CD4-positive, alpha-beta T cell treated with Interleukin-6 for 4 hours (primary cell): ENCODE measurements at places on chromosomes 6 and 20.

GRCh38 chr20:33680686-33681085 lies 5.5 kb downstream of the E2F1 start:
- no peak for DNase-seq

DNA sequence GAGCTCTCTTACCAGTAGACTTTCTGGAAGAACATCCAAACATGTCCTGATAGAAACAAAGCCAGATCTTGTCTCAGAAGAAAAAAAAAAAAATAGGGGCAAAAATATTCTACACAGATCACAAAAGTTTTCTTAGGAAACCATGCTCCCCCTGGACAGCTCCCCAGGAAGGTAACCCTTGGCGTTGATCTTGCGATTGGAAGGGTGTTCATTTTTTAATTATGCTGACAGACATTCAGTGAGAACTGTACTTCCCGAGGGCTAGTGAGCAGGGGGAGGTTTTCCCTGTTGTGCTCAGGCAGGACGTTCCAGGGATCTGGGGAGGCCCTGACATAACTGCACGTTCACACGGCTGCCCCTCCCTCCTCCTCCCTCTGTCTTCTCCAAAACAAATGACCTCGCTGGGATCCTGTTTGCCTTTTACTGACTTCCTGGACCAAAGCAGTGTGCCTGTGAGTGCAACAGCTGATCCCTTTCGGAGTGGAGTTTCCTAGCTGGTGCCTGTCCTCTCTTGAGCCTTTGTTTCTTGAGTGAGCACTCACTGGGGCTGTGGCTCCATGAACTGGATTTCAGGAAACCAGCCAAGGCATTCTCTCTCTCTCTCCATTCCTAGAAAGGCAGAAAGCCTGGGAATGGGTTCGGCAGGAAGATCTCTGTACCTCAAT lies 46.7 kb downstream of the MARCKS start:
- DNase-seq = no peak

DNA sequence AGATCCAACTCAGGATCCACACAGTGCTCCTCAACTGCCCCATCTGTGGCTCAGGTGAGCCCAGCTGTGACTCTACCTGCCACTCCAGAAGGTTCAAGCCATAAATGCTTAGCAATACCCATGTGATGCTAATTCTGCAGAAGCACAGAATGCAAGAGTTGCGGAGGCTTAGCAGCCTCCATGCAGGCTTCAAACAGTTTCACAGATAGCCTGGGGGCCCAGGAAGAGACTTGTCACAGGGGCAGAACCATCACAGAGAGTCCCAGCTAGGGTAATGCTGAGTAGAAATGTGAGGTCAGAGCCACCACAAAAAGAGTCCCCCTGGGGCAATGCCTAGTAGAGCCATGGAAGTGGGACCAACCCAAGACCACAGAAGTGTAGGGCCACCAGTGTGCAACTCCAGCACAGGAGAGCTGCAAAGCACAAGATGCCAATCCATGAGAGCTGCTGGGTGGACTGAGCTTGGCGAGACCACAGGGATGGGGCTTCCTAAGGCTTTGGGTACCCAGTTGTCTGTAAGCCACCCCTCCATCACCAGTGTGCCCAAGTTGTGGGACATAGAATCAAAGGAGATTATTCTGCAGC lies 283.9 kb downstream of the UBE3D start:
- no peak for DNase-seq

DNA sequence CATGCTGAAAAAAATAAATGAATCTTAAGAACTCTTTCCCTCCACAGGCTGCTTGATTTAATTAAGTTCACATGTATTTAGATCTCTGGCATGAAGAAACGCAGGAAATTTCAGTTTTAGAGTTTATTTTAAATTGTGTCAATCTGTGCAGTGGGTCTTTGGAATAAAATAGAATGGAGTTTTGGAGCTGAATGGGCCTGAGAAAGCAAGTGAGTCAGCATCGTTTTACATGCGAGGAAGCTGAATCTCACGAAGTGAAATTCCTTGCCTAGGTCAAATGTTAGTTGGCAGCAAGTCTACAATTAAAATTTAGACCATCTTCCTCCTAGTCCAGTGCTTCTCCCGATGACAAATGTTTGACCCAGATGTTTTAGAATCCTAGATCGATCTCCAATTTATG lies 22.4 kb downstream of the MAP7 start:
- no peak for DNase-seq

GRCh38 chr6:105326833-105327770 lies 75.8 kb downstream of the PREP start:
- no peak for DNase-seq

DNA sequence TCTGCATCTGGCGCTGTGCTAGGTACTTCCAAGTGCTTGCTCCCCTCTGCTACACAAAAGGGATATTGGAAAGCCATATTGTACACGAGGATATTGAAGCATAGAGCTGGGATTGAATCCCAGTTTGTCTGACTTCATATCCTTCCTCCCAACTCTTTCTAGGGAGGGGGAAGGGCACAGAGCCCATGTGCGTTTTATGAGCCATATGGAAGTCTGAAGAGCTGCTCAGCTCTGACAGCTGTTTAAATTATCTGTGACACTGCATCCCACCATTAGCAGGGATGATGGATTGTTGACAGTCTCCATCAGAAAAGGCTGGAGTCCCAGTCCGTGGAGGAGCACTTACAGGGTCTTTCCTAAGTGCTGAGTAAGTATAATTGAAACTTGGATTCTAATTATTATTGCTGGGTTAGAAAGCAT lies 18.4 kb downstream of the TIAM2 start:
- DNase-seq = no peak

GRCh38 chr20:34163307-34163706 lies 51.3 kb upstream of the EIF2S2 start:
- no peak for DNase-seq

- DNase-seq = no peak
Observed at GRCh38 chr6:72661411-72661810, 39.5 kb downstream of the KCNQ5 start.

DNA sequence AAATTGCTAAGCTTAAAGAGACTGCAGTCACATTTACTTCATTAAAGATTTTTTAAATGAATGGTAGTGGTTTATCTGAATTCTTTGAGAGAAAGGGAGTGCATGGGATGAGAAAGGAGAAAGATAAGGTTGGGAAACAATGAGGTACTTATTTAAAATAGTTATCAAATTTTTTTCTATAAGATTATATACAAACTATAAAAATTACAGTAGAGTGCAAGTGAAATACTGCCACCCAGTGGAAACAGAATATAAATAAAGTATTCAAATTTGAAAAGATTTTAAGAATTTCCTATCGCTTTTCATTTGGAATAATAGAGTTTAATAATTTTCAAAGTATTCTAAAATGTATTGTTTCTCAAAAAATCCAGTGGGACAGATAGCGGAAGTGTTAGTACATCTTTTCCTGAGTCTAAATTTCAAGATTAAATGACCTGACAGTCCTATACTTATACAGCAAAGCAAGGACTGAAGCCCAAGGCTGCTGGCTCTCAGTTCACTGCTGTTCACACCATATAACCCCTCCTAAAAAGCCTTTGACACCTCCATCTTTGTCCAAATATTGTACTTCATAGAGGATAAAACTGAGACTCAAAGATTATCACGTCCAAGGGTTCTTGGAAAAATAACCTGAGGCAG lies 31.1 kb downstream of the EPM2A start:
- DNase-seq = no peak

DNA sequence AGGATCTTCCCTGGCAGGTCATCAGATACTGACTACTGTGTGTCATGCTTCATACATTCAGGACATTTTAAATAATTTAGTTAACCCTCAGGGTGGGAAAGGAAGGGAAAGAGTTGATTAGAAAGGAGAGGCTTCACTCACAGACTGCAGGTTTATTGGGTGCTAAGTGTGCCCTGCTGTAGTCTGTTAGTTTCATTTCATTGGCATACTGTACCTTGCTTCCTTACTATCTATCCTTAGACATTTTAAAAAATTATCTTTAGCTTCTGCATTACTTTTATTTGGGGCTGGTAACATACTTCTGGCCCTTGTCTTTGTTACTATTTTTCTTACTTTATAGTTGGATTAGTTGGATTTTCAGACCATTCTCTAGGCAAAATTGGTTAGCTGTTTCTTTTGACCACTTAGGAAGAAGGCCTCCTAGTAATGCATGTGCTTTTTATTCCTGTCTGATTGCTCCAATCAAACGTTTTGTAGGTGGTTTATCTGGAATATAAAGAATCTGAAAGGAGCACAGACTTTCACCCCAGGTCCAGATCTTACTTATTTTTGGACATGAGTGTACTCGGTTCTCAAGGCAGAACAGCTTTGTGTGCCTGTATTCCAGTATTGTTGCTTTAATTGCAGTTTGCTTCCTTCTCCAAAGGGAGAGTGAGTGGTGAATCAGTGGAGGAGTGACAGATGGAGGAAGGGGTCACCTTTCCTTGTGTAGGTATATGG lies 82.7 kb upstream of the PRDM1 start:
- no peak for DNase-seq

- no peak for DNase-seq
Observed at GRCh38 chr6:73610444-73611275, 43.1 kb downstream of the SLC17A5 start.

- DNase-seq = no peak
Observed at GRCh38 chr6:33856031-33856590, 52.3 kb upstream of the MLN start.

GRCh38 chr6:43771858-43772680 lies 2.1 kb downstream of the VEGFA start:
- peak; percentile 46 for DNase-seq

DNA sequence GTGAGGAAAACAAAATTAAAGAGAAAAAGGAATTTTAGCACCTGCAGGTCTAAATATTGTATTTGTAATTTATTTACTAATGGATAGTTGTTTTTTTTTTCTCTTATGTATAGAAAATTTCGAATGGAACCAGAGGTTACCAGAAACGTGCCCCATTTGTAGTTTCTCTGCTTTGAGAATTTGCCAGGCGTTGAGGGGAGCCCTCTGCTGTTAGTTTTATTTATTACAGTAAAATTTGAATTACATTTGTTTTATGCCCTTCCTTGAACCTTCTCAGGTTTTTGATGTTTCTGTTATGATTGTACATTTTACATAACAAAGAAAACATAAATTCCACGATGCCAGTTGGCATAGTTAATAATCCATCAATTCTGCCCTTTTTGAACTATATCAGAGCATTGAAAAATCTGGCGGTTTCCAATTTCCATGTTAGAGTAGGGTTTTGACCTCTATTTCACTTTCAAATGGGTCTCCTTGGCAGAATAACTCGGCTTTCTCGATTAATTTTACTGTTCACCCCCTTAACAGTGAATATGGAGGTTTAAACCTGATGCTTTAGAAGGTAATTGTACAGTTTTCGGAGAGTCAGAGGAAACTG lies 35.1 kb upstream of the RFPL4B start:
- DNase-seq = no peak

- no peak for DNase-seq
Observed at GRCh38 chr6:20554326-20554725, 20.1 kb downstream of the CDKAL1 start.

DNA sequence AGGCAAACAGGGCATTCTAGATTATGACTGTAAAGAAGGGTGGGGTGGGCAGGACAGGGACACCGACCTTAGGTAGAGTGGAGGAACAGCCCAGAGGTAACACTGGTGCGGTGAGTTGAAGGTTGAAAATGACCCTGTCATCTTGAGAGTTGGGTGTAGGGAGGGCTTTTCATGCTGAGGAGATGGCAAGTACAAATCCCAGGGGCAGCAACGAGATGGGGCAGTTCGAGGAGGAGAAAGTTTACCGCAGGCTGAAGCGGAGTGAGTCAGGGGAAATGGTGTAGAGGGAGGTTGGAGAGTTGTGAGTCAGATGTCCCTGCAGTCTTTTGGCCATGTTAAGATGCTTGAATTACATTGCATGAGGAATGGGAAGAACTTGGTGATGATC lies 101.1 kb downstream of the HIVEP1 start:
- DNase-seq = no peak

DNA sequence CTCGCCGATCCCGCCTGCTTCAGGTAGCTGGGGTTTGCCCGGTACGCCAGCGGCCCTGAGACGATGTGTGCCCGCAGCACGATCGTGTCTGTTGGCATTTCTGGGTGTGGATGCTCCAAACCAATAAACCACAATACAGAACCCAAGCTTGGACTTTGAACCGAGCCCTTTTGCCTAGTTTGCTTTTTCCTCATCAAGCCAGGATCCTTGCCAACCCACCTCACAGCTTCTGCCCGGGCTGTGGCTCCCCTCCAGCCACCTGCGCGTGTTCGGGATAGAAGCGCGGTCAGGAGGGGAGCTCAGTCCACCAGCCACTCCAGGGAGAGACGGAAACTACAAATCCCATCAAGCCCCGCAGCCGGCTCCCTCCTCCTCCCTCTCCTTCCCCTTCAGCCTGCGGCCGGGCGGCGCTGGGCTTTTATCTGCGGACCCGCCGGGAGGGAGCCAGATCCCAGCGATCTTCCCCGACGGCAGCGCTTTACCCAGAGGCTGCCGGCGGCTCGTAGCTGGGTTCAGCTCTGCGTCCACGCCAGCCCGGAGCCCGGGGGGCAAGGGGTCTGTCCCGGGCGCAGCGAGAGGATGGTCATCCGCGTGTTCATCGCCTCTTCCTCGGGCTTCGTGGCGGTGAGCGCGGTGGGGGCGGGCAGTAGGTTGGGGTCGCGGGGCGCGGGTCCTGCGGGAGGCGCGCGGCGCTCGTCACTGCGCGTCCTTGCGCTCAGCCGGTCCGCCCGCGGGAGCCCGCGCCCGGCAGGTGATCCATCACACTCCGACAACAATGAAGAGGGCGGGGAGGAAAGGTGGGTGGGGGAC lies at the start of gene SH3BGRL2:
Gene SH3BGRL2, plus strand, starts transcription at position 447 of the 810 bp plus-strand sequence. Its CDS starts 133 bp downstream, at position 580.
- peak; percentile 42 for DNase-seq

- DNase-seq = no peak
Observed at GRCh38 chr6:116395647-116396046, 24.9 kb downstream of the DSE start.

GRCh38 chr20:29740601-29740950 lies 1516.9 kb upstream of the DEFB115 start:
- DNase-seq = no peak

GRCh38 chr6:81172056-81172740 lies 580.3 kb downstream of the TENT5A start:
- no peak for DNase-seq

DNA sequence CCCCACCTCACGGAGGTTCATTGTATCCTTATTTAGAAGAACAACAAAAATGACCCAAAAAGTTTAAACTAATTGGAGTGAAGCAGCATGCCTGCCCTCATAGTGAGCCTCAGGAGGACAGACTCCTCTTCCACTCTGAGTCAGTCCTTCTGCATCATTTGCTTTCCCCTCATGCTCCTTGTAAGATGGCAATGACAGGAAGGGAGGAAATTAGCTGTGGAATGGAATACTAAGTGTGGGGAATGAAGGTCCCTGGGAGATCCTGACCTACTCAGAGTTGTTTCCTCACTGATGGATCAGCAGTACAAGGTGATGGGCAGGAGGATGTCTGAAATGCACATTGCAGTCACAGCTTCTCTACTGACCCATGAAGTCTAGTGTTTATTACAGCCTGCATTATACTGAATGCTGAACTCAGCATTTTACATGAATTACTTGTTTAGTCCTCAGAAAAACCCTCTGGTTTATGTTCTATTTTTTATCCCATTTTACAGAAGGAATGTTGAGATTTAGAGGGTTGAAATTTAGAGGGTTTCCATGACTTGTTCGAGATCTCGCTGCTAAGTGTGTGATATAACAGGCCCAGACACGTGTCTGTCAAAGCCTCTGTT lies 212.0 kb upstream of the PCSK2 start:
- DNase-seq = no peak

- no peak for DNase-seq
Observed at GRCh38 chr6:151822252-151823111, 15.0 kb downstream of the ESR1 start.
